ENCODE measurements at places on chromosomes 5 and 9.

GRCh38 chr5:59685793-59686192, 207.7 kb downstream of the PDE4D start:
- DNase-seq: no peak

DNA sequence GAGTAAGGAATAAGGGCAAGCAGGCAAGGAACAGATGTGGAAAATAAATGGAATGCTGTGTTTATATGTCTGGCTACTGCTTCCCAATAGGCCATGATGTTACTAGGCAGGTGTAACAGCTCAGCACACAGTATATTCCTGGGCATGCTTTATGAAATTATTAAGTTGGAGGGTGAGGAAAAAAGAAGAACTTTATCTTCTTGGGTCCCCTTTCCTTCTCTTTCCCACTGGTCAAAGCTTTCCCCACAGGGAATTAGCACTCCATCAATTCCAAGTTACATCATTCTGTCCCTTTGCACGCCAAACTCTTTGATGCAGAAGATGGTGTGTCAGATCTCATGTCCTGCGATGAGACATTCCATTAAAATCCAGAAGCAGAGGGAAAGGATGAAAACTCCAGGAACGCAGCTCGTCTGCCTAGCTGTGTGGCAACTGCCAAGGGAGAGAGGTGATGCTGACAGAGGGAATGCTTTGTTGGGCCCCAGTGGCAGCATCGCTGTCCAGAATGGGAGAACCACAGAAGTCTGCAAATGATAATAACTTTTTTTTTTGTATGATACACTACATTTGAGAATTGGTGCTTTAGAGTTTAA, 447.3 kb upstream of the ARRDC3 start:
- no peak for DNase-seq

DNA sequence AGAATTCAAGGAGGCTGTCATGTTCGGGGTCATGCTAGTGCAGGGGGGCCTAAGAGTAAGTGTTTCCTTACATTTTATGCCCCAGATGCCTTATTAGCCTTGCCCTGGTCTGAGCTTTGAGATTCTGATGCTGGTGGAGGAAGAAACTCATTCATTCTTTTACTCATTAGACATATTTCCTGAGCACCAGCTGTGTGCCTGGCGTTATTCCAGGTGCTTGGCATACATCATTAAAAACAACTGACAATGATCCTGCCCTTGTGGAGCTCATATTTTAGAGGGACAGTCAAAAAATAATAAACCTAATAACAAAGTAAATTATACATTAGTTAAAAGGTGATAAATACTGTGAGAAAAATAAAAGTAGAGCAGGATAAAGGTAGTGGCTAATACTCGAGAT, 138.9 kb upstream of the SGCD start:
- DNase-seq: no peak

- DNase-seq: no peak
Measured at GRCh38 chr5:82806513-82806912, 270.7 kb downstream of the TMEM167A start.

GRCh38 chr5:1868886-1869475, 13.7 kb downstream of the IRX4 start:
- DNase-seq: no peak

DNA sequence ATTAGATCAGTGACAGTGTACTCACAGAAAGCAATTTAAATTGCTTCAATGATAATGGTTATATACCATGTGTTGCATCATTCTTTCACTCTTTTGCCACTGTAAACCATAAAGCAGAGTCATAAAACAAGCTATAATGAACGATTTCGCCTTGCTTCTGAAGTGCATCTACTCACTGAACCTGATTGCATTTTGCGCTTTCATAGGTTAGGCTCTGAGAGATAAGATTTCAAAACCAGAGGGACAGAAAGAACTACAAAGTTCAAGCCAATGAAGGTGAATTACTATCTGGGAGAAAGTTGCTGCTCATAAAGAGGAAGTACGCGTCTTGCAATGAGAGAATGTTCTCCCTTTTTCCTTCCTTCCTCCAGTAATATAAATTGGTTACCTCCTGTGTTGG, 412.7 kb downstream of the CETN3 start:
- no peak for DNase-seq

GRCh38 chr5:117220730-117221129, 646.1 kb upstream of the SEMA6A start:
- no peak for DNase-seq

DNA sequence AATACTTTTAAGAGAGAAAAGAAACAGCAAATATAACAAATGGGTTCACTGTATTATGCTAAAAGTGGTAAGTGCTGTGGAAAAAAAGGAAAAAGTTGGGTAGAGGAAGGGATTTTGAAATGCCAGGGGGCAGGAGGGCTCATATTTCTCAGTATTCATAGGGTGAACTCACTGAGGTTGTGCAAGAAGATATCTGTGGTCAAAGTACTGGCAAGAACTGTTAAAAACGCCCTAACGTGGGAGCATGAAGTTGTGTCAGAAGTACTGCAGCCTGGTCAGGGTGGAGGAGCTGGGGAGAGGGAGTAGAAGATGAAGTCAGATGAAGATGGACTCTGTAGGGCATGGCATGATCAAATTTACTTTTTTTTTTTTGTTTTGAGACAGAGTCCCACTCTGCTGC, 31.2 kb upstream of the SLC28A3 start:
- DNase-seq: no peak

GRCh38 chr5:154797762-154798161, 42.6 kb downstream of the LARP1 start:
- DNase-seq: no peak

DNA sequence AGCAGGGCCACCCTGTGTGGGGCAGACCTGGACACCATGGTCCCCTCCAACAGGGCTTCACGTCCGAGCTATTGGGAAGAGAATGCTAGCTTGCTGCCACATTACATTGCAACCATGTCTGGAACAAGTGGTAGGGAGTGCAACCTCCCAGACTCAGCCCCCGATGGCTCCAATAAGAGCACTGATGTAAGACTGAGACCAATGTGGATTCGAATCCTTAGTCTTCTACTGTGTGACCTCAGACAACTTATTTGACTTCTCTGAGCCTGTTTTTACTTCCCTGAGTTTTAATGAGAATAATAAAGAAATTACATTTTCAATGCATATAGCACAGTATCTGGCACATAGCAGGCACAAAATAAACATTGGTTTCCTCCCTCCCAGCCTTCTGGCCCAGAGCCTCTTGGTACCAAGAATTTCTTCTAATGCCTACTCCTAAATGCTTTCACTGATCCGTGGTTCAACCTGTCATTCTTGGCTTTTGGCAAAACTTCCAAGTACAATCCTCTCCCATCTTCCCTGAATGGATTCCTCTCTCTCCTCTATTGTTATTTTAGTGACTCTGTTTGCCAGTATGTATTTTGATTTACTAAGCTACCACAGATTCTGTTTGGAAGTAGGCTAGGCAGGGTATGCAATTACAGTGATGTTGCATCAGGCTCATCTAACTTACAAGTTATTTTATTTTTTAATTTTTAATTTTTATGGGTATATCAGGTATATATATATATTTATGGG, 34.6 kb upstream of the COL15A1 start:
- no peak for DNase-seq

DNA sequence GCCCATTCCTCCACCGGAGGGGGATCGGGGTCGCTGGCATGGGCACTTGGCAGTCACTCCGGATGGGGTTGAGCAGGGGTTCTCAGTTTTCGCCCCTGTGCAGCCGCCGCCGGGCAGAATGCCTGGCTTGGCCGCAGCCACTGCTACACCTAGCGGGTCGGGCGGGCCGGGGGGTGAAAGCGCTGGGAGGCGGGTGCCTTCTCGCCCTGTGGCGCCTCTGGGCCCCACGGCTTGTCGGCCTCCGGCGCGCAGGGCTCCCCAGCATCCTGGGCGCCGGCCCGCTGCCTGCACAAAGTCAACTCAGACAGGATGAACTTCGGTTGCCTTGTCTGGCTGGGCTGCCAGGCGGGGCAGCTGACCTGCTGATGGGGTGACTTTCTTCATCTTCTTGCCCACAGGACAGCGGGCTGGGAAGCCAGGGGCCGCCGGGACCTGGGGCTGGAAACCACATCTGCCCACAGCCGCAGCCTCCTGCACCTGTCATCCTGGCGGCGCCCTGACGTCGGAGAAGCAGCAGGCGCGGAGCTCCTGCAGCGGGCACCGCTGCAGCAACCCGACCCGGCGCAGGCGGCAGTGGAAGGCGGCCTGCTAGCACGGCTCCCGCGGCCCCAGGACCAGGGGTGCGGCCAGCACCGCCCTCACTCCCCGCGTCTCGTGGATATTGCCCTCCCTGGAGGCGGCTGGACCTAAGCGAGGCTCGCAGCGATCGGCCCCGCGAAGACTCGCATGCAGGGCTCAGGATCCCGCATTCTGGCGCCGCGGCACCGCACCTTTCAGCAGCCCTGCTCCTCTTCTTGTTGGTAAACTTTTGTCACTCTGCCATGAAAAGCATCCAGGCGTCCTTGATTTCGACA, 1.3 kb upstream of the ANKRD18A start:
- DNase-seq: peak; percentile 46

DNA sequence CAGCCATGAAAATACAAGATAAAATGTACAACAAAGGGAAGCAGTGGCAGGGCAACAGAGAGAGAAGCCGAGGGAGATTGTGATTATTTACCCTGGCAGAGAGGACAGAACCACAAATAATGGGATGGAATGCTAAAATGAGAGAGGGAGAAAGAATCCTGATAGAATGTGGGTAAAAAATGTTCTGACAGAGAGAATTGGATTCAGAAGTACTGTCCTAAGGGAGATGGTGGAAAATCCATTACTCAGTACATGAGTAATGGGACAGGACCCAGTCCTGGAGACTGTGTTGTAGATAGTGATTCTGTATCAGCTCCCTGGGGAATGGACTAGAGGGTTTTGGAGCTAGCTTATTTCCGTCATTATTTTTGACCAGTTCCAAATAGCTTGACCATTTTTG, 831.5 kb downstream of the MAT2B start:
- no peak for DNase-seq

DNA sequence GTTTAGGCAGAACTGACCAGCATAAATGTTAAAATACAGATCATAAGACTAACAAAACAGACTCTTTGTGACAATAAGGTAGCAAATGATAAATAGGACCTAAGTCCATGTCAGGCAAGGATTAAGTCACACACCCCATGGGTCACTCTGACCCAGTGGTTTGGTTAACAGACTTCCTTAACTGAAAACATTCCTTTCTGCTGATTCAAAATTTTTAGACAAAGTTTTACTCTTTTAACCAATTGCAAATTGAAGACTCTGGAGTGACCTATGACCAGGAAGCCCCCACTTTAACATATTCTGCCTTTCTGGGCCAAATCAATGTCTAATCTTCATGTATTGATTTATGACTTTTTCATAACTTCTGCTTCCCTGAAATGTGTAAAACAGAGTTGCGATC, 4.9 kb upstream of the NXNL2 start:
- no peak for DNase-seq

DNA sequence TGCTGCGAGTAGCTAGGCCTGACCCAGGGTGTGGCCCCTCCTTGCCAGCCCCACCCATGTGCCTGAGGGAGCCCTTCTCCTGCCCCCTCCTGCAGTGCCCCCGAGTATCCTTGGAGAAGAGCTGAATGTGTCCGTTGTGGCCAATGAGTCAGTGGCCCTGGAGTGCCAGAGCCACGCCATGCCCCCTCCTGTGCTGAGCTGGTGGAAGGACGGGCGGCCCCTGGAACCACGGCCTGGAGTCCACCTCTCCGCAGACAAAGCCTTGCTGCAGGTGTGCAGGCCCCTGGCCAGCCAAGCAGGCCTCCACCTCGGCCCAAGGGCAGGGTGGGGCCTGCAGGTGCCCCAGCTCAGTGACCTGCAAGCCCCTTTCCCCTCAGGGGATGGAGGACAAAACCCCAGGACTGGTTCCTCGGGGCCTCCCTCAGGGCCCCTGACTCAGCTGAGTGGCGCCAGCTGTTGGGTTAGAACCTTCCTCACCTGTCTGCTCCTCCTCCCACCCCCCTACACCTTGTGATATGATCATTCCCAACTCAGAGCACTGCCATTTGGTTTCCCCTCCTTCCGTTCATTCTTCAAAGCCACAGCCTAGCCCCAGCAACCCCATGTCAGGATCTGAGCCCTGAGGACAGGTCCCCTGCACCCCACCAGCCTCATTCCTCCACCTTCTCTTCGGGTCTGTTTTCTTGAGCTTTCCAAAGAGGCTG, 80.0 kb upstream of the ASS1 start:
- no peak for DNase-seq

Measured in stimulated activated CD4-positive, alpha-beta T cell treated with anti-CD3 and anti-CD28 coated beads, Interleukin-2, amount 100 ng/mL, for 24 hours (primary cell).